CD4-positive, alpha-beta T cell treated with Interleukin-17A for 1 hour (primary cell): ENCODE measurements at places on chromosomes 11 and 22.
A peak's percentile ranks its signal among the peaks of the same experiment; 100 is the strongest.

DNA sequence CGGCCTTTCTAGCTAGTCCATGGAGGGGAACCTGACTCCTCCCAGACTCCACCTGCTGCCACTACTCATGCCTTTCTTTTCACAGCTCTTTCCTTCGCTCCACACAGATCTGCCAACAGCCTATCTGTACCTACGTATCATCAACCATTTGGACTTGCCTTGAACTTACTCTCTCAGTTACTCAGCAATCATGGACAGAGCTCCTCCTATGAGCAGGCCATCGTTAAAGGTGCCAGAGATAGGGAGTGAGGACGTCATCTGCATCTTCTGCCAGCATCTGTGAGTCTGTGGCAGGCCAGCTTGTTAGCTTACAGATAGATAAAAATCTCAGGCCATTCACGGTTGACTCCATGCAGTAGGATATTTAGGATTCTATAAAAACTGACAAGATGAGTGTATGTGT lies 162.9 kb upstream of the ZBED5 start:
- no peak for DNase-seq

DNA sequence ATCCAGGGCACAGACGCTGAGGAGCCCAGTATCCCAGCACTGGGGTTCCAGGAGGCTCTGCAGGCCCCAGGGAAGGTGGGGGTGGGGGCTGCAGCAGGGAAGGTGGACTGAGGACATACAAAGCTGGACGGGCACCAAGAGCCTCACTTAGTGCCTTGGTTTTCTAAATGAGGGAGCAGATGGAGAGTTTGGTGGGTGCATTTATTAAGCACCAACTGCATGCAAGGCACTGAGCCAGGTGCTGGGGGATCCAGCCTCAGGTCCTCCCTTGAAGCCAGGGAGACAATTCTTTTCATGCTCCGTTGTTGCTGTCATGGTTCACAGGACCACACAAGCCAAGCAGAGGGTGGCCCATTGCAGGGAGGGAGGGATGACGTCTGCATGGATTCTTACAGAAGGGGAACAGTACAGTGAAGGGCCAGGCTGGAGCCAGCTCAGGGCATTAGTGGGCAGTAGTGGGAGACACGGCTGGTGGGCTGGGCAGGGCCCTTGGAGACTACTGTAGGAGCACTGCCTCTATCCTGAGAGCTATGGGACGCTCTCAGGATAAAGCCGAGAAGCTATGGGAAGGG lies 65.0 kb downstream of the MACROD1 start:
- no peak for DNase-seq

DNA sequence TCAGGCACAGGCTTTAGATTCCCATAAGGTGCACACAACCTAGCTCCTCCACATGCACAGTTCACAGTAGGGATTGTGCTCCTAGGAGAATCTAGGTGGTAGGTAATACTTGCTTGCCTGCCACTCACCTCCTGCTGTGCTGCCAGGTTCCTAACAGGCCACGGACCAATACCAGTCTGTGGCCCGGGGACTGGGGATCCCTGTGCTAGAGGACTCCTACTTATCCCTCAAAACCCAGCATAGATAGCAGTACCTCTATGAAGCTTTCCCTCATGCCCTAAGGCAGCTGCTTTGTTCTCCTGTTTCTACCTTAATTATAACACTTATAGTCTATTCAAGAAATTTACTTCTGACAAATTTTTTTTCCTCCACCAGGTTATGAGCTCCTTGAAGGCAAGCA lies 36.7 kb downstream of the ARHGAP20 start:
- no peak for DNase-seq

DNA sequence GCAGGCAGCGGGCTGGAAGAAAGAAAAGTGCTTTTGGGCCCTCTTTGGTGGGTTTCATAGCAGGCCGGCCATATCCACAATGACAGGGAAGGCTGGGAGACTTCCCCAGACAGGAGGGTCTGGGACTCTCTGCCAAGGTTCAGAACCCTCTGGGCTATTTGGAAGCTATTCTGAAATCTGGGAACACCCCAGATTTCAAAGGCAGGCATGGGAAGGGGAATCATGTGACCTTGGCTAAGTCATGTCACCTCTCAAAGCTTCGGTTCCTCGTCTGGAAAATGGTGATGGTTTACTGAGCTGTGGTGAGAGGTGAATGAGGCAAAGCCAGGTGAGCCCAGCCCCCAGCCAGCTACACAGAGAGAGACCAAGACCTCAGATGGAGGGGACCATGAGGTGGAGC lies 4.6 kb downstream of the CASTOR1 start:
- DNase-seq: no peak

DNA sequence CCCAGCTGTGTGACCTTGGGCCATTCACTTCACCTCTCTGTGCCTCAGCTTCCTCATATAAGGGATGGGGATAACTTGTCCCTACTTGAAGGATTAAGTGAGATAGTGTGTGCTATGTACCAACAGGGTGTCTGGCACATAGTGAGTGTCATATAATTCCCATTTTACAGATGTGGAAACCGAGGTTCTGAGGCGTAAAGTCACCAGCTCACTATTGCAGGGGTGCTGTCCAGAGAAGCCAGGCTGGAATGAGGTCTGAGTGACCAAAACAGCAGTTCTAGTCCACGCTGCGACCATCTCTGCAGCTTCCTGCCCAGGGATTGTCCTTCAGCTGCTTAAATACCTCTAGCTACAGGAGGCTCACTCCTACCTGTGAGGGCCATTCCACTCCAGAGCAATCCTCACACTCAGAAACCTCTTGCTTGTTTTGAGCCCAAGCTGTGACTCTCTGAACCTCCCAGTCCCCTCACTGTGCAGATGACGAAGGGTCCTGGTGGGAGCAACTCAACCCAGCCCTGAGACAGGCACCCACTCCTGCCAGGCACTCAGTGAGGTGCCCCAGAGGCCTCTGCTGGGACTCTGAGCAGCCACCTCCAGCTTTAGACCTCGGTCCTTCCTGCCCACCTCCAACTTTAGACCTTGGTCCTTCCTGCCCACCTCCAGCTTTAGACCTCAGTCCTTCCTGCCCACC lies 5.8 kb downstream of the MB start:
- no peak for DNase-seq

DNA sequence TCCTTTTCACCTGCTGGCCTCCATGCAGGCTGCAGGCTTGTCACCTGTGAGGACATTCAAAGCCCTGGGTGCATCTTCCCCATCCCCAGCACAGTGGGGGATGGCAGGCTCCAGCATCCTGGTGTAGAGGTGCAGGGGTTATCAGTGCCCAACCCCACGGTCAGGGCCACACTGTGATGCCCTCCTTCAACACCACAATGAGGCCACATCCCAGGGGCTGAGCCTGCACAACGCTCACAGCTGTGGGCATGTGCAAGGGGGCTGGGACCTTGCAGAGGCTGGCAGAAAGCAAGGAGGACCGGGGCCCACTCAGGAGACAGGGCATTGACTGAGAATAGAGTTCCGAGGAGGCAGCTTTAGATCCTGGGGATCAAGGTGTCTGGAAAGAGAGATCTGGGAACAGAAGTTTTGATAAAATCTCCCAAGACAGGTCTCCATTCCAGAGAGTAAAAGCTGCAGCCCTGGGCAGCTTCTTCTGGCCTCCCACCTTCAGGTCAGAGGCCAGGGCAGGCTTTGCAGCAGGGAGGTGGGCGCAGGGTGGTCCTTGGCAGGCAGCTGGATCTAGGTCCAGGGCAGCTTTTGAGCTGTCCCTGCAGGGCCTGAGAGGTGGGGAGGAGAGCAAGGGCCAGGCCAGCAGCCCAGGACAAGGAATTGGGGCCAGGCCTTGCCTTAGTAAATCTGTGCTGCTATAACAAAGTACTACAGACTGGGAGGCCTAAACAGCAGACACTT lies 250.8 kb upstream of the B3GAT1 start:
- no peak for DNase-seq

GRCh38 chr11:72562431-72562830 lies 111.8 kb downstream of the PDE2A start:
- no peak for DNase-seq

DNA sequence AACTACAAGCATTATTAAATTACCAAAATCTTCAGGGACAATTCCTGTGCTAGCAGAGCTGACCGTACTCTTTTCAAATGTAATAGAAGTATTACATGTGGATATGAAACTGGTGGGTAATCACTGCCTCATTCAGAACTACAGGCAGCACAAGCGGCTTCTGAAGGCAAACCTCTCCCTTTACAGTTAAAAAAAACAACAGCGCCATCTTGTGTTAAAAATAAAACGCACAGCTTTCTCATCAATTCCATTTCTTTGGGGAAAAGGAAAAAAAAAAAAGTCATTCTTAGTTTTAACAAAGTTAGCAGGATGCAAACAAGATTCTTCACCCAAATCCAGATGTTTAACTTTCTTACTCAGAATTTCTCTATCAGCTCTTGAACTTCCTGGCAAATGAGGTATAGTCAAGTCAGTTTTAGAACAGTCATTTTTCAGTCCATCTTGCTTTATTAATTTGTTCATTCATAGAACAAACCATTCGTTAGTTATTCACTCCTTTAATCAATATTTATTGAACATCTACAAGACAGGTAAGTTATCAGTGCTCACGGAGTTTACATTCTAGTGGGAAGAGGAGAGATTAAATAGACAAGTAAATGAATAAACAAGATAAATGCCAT lies 331.8 kb upstream of the MPPED2 start:
- DNase-seq: peak; percentile 12

- DNase-seq: no peak
Measured at GRCh38 chr11:27406498-27407354, 43.7 kb upstream of the CCDC34 start.
